HAP-1 (cell line): ENCODE measurements at places on chromosomes 2 and 18.

DNA sequence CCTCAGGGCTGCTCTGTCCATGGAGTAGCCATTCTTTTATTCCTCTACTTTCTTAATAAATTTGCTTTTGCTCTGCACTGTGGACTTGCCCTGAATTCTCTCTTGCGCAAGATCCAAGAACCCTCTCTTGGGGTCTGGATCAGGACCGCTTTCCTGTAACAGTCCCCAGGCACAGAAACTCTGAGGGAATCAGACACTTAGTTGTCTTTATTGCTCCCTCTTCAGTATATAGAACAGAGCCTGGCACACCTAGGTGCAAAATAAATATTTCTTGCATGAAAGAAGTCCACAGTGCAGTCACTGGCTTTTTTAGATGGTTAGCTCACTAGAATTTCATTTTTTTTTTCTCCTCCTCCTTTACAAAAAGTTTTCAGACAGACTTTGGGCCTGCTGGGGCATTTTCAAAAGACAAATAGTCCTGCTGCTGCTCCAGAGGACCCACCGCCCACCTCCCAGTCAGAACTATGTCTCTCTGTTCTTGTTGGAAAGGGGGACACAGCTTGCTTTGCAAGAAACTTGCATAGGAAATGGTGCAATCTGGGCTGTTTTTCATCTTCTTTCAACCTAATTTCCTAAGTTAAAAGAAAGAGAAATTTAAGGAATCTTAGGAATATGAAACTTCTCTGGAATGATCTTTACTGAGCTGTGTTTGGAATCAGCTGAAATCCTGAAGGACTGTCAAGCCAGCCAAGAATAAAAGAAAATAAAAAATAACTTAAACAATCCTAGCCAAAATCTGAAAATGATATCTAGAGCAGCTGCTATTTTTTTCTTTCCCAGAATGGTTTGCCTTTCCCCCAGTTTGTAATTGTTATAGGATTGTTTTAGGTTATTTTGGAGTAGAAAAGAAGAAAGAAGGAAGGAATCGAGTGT is 31.7 kb upstream of the MAP4K3 start:
- no peak for DNase-seq

- DNase-seq, result no peak
These were observed 148.0 kb upstream of the CYRIA start for GRCh38 chr2:16813593-16813992.

- DNase-seq, result no peak
These were observed 60.5 kb upstream of the TEX51 start for GRCh38 chr2:126837966-126838715.

DNA sequence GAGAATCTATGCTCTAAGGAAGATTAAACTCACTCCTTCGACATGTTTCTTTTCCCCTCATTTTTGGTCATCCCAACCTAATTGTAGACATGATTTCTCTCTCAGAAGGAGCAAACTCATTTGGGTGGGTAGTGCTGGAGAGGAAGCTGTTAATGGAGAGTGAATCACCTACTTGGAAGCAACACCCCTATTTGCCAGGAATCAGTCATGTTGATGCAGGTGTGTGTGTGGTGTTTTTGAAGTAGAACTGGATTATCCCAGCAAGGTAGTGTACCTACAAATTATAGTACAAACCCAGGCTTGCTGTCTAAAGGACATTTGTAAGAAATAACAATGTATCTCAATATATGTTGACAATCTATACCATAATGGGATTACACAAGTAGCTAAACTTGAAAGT is 186.4 kb downstream of the EPHA4 start:
- DNase-seq, result no peak

DNA sequence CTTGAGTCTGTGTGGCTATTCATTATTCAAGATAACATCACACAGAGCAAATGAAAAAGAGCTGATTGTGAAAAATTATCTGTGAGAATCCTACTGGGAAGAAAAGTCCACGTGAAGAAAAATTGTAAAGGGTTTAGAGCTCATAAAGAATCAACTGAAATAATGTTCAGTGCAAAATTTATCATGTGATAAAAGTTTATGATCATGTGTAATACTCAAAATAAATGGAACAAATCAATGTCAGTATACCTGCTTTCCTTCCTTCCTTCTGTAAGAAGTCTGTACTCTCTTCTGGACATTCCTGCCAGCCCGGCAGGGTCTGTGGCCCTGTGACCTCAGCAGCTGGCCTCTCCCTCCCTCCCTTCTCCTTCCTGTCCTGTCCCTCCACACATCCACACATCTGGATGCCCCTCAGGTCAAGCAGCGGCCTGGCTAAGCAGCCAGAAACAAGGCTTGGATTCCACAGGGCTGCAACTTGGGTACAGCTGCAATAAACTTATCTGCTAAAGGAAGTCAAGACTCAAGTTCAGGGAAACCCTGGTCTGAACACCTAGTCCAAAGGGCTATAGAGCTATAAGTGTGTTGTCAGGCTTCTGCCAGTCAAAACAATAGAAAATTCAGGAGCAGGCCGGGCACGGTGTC is 172.1 kb downstream of the MREG start:
- DNase-seq, result no peak

- no peak for DNase-seq
These were observed 456.5 kb upstream of the ZNF804A start for GRCh38 chr2:184141866-184142265.

DNA sequence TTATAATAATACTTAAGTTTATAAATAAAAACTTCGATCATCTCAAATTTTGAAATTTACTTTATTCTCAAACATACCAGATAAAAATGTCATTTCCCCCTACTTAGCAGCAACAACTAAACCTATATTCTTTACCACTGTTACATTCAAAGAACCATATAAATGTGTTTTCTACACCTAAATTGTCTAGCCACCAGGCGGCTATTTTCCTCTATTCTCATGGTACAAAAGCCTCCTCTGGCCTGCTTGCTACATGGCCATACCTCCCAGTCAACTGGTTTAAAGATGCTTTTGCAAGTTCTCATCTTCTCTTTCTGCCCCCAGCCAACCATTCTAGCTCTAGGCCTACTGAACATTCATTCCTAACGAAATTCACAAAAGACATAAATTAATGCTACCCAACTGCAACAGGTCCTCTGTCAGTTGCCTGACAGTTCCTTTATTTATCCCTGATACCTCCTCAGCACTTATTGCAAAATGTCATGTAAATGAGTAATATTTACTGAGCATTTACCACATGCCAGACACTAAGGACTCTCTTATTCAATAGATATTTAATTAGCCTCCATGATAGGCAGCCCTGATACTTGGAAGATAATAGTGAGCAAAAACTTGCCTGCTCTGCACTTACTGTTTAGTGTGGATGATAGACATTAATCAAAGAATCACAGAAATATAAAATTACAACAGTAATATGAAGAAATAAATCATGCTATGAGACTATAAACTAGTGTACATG is 5.0 kb downstream of the C1D start:
- no peak for DNase-seq

- no peak for DNase-seq
These were observed 306.2 kb upstream of the CXCR4 start for GRCh38 chr2:136424112-136424511.

DNA sequence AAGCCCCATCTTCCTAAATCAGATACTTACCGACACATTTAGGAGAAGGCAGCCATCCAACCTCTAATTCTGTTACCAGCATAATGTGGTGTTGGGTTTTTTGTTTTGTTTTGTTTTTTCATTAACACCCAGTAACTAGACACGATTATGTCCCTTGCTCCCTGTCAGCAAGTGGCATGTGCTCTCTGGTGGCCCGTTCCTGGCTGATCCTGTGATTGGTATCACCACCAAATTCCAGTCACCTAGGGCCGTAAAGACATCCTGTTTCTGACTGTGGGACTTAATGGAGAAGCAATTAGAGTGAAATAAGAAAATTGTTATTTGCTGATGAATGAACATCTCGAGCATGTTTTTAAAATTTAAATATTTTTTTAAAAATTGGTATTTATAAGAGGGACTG is 5.9 kb upstream of the DLX1 start:
- DNase-seq, result no peak
